ENCODE measurements at places on chromosomes 1 and 21.

GRCh38 chr1:174406421-174406820 lies 41.3 kb upstream of the GPR52 start:
- no peak for DNase-seq

- no peak for DNase-seq
Observed at GRCh38 chr1:63945943-63946342, 172.1 kb downstream of the ROR1 start.

GRCh38 chr1:25031601-25031965 lies 101.5 kb upstream of the RUNX3 start:
- no peak for DNase-seq

GRCh38 chr1:184649451-184649888 lies 105.2 kb downstream of the EDEM3 start:
- no peak for DNase-seq

DNA sequence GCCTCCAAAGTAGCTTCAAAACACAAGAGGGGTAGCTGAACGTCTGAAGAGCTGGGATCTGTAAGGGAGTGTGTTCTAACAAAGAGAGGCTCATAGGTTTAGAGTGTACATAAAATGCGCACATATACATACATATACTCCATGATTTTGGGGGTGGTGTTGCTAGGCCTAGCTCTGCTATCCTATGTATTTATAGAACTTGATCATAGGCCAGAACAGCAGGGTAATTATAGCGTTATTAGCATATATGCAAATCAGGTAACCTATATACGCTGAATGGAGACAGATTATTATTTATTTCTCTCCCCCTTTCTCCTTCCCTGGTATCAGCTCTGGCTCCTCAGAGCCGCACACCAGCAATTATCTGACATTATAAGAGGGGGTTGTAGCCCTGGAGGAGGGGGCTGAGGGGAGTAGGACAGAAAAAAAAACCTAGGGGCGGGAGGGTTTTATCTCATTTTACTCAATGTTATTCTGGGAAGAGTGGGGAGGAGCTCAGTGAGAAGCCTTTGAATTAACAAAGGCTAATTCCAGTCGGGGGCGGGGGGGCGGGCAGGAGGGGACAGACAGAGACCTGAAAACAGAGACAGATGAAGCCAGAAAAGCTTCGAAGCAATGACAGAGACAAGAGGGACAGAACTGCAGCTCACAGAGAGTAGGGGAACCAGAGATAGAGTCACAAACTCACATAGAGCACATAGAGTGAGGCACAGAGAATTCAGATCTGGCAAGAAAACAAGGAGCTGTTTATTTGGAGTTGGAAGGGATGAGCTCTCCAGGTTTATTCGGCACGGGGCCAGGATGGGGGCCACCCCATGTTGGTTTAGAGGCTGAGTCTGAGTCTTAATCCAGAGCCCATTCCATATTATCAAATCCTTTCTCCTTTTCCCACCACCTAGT lies 63.0 kb downstream of the RHBG start:
- DNase-seq = no peak

DNA sequence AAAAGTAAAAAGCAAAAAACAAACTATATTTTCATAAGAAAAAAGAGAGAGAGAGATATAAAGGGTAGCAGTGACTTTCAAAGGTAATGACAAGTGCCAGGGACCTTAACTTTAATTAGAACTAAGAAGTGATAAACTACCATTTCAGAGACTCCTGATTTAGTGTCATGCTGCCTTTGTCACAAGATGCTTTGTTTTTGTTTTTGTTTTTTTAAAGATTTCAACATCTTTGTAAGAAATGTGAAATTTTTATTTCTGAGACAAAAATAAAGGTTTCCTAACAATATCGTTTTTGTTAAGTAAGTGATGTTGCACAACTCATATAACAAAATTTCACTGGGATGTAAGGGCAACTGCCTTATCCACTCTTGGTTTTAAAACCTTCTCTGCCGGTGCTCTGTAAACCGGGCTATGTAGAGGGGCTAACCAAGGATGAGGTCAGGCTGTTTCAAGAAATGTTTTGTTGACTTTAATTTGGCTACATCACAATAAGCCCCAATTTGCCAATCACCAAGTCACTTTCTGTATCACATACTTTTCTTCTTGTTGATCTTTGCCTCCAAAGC lies 35.2 kb upstream of the SYT2 start:
- no peak for DNase-seq

- no peak for DNase-seq
Observed at GRCh38 chr21:24826822-24827221, 780.5 kb downstream of the MRPL39 start.

GRCh38 chr1:180842491-180843275 lies 70.0 kb upstream of the KIAA1614 start:
- no peak for DNase-seq

- DNase-seq = no peak
Observed at GRCh38 chr1:211741788-211742187, 66.4 kb upstream of the NEK2 start.

- DNase-seq = no peak
Observed at GRCh38 chr1:176066709-176067108, 140.4 kb downstream of the COP1 start.

DNA sequence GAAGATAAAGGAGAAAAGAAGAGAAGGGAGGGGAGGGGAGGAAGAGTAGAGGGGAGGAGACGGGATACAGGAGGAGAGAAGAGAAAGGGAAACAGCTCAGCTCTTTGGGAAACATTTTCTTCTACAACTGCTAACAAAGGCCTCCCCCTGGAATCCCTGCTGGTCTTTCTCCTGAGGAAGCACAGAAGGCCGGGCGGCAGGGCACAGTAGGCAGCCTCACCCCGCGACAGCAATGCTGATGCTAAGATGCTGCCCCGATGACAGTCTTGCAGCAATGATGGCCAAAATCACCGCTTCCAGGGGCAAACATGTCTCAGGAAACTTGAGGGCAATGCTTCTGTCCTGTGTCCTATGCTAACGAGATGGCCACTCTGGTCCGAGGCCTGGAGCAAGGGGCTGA lies 5.2 kb downstream of the KIAA2013 start:
- DNase-seq = no peak

GRCh38 chr1:72037745-72038343 lies 244.5 kb downstream of the NEGR1 start:
- DNase-seq = peak; percentile 7

DNA sequence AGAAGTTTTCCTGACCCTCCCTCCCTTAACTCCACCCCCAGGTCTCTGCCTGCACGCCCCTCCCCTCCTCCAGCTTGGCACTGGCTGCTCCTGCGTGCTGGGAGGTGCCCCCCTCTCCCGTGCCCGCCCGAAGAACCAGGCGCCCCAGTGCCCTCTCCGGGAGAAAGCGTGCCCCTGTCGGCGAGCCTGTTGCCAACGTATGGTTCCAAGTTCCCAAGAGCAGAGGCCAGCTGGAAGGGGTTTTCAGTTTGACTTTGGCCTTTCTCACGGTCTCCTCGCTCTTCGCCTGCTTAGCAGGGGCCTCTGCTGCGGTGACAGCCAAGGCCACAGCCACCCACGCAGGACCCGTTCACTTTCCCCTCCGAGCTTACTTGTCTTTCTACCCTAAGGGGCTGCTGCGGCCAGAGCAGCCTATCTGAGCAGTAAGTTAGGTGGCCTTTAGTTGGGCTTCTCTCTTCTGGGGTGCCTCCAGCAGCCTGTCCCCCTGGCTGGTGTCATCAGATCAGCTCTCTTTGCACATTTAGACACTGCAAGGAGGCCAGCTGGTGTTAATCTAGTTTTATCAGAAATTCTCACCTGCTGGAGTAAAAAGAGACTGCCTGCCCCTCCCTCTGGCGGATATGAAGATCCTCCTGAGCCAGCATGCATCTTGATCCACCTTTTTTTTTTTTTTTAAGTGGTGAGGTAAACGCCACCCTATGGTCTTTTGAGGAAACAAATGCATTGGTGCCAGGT lies 1.5 kb downstream of the STUM start:
- DNase-seq = no peak

- DNase-seq = no peak
Observed at GRCh38 chr21:34989337-34990151, 59.6 kb downstream of the RUNX1 start.

DNA sequence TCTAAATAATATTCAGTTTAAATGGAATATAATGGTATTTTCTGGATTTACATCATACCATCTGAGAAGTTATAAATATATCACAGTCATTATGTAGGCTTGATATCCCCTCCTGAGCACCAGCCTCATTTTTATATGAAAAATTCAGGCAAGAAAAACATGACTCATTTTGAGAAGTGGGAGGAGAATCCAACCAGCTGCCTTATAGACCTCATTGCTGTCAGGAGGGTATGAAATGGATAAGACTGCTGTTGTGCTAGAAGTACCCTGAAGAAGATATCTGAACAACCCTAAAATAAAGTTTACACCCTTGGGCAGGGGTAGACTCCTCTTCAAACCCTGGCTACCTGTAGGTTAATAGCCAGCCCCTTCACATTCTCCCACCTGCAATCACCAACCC lies 8.8 kb downstream of the GIPC2 start:
- DNase-seq = no peak

- no peak for DNase-seq
Observed at GRCh38 chr1:160885042-160885441, at the start of gene ITLN1. TSS of gene ITLN1 (minus strand) at chr1:160885180. CDS start at chr1:160884877, 303 bp downstream.

DNA sequence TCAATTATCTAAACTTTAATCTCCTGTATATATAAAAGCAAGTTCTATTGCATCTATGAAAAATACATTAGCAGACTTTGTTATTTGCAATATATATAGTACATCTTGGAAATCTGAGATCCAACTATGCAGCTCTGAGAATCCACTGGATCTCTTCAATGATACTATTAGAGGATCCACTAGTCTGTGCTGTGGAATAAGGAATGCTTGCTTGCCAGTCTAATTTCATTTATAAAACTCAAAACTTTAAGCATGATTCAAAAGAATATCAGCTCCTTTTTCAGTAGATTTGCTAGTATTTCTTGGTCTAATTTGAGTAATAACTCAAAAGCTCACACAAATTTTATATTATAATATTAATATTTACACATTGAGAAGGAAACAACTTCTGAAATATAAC lies 115.1 kb downstream of the SPATA6 start:
- no peak for DNase-seq

GRCh38 chr1:112992780-112993179 lies 36.8 kb upstream of the SLC16A1 start:
- DNase-seq = no peak

DNA sequence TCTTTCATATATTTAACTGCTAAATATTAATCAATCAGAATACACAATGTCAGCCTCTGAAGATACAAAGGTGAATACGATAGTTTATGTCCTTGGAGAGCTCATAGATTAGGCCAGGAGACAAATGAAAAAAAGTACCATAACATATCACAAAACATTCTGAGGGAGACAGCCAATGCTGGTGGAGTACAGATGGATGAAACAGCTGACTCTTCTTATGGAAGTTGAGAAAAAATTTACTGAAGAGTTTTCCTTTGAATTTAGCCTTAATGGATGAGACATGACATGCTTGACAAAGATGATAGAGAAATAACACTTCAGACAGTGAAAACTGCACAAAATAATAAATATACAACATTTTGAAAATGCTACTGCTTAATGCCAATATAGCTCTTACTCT lies 193.5 kb downstream of the PDE4B start:
- no peak for DNase-seq

DNA sequence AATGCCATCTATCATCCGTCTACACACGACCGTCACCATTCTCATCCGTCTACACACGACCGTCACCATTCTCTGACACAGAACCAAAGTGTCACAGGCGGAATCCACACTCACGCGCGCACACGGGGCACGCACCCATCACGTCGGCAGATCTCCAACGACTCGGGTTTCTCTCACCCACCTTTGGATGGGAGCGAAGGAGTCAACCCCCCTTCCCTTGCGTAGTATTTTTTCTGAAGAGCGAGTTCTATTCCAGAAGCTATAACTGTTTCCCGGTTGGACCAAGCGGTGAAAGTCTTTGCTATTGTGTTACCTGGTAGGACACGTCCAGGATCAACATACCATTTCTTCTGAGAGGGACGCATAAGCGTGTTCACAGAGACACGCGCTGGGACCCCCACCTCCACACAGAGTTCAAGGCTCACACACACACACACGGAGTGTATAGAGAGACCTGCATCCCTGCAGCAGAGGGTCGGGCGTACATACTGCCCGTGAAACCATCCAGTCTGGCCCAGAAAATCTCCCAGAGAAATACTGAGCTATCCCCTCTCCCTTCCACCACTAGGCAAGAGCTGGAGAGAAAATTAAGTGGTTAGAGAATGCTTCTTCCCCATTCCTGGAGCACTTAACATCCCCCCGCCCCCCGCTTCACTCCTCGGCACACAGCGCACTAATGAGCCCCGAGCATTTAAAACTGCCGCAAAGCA lies 741 bp downstream of the DUSP10 start:
- DNase-seq = no peak

- no peak for DNase-seq
Observed at GRCh38 chr1:89540406-89540970, 15.9 kb downstream of the LRRC8B start.

- no peak for DNase-seq
Observed at GRCh38 chr1:228352677-228353481, 53.8 kb downstream of the TRIM11 start.

- no peak for DNase-seq
Observed at GRCh38 chr1:118338936-118339335, 153.9 kb upstream of the SPAG17 start.

- no peak for DNase-seq
Observed at GRCh38 chr1:64251971-64252370, 48.5 kb downstream of the UBE2U start.

DNA sequence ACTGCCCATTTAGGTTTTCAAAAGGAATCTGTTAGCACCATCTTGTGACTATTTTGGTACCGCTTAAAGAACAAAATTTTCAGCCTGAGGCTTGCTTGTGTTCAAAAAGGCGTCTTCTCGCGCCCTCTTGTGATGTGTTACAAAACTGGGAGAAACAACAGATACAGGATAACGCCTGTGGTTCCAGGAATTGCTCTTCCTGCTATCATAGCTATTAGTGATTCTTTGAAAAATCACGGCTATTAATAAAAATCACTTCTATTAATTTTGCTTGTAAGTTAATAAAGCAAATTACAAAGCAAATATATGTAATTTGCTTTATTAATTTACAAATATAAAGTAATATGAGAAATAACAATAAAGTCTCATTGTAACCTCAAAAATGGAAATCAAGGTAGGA lies 82.2 kb upstream of the ABCD3 start:
- DNase-seq = peak; percentile 87

- no peak for DNase-seq
Observed at GRCh38 chr1:43563876-43564539, 33.3 kb downstream of the PTPRF start.

- DNase-seq = no peak
Observed at GRCh38 chr1:145887631-145888030, 2.0 kb upstream of the ANKRD35 start.

GRCh38 chr1:205477759-205478247 lies 22.0 kb upstream of the BLACAT1 start:
- DNase-seq = peak; percentile 20

- DNase-seq = no peak
Observed at GRCh38 chr1:62800281-62800680, 16.3 kb downstream of the ATG4C start.

DNA sequence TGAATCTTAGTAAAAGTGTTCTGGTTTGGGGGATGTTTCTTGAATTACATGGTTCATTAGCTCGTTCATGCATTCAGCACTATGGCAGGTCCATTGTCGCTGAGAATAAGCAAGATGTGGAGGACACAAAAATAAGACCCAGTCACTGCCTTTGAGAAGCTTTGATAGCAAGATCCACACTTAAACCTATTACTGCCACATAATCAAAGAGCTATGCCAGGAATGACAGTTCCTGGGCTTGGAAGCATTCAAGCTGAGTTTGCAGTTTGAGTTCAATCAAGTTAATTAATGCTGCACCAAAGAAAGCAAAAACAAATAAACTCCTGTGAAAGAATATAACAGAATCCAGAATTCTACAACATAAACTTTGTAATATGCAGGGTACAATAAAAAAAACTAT lies 131.8 kb downstream of the MIS18A start:
- no peak for DNase-seq
